Activated CD8-positive, alpha-beta memory T cell treated with anti-CD3 and anti-CD28 coated beads for 24 hours (primary cell): ENCODE measurements at places on chromosomes 6 and 20.

GRCh38 chr6:130761286-130761685 is 65.9 kb upstream of the SMLR1 start:
- DNase-seq = no peak

GRCh38 chr6:25202504-25202903 is 76.7 kb upstream of the CARMIL1 start:
- DNase-seq = no peak

GRCh38 chr6:148223424-148223842 is 119.2 kb upstream of the SASH1 start:
- DNase-seq = no peak

DNA sequence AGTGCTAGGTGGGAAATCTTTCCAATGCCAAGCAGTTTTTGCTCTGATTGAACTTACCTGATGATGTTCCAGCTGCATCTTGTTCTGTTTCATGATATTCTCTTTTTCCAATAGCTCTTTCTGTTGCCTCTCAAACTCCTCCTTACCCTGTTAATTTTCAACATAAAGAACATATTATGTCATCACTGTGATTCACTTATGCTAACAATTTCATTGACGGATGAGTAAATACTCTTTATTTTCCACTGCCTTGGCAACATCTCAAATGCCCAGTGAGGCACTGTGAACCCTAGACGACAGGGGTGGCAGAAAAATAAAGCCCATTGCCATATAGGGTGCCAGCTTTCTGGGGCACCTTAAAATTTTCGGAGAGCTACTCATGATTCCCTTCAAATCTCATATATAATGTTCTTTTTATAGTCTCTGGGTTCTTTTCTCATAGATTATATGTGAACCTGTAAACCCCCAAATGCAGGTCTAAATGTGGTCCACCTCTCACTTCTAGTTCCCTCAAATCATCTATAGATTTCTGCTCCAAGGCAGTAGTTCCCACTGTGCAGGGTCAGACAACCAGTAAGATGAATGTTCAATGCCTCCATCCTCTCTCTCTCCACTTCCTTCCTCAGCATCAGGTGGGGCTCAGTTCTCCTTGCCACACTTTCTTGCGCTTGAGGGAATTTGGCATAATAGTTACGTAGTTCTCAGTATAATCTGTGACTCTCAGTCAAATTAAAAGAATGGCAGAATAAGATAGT is 44.1 kb downstream of the NEDD9 start:
- DNase-seq = no peak

GRCh38 chr6:117168296-117169063 is 96.9 kb upstream of the VGLL2 start:
- DNase-seq = no peak

- DNase-seq = peak; percentile 91
Observed at GRCh38 chr6:26021350-26022131, 58.9 kb downstream of the TRIM38 start.

DNA sequence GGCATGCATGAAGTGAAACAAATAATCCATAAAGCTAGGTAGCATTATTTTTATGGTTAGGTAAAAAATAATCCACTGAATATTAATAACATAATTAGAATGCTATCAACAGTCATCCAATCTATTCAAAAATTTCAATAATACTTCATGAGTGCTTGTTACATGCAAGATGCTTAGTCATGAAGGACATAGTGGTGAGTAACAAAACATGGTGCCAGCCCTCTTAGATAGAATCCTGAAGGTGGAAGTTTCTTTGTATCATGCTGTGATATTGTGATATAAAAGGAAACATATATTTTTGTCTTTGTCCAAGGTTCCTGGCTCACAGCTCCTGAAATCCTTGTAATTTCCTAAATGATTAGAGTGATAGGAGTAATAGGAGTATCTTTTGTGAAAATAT is 14.9 kb downstream of the RCAN2 start:
- DNase-seq = no peak

DNA sequence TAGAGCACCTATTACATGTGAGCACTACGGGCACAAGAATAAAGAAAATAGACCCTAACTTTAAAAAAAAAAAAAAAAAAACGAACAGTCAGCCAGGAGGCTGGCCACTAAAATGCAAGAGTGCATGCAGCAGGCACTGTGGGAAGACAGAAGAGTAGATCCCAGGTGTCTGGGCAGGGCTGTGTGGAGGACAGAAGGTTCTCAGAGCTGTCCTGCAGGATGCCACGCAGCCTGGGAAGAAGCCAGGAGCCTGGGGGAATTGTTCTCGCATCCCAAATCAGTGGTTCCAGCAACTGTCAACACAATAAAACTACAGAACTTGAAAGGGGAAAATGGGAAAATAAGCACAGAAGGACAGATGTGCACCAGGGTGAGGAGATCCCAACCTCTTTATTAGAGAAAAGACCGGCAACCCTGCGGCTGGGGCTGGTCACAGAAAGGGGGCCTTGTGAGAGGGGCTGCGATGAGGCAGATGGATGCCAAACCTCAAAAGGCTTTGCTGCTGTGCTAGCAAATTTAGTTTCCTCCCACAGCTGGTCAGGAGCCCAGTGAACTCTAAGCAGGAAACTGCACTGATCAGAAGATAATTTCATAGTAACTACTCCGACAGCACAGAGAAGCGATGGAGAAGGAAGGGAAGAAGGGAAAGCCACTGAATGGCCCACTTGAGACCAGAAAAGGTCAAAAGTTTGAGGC is 30.9 kb downstream of the MAP3K5 start:
- no peak for DNase-seq

GRCh38 chr6:46749731-46750130 is 3.0 kb downstream of the ANKRD66 start:
- no peak for DNase-seq

DNA sequence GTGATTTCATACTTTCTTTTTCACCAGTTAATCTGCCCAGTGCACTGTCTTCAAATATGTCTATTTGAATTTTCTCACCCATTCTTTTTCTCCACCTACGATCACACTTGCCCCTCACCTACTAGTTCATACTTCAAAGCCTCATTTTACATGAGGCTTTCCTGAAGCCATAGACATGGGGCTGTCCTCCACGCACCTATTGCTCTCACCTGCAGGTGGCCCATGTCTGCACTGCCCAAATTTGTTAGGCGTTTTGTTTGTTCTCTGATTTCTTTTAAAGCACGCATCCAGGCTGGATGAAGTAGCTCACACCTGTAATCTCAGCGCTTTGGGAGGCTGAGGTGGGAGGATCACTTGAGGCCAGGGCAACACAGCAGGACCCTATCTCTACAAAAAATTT is 106.8 kb upstream of the RIPOR2 start:
- no peak for DNase-seq

DNA sequence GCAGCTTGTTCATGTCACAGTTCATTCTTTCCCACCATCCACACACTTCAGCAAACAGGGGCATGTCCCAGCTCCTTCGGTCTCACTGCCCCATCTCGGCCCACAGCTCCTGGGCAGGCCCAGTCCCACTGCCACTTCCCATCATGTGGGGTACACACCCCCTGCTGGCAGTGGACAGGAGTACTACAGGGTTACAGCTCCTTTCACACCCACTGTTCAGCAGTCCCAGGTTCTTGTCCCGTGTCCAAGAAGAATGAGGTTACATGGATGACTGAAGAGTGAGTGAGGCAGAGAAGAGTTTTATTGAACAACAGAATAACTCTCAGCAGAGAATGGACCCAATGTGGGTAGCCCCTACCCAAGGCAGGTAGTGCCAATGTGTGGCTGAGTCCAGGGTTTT is 77.8 kb upstream of the SMLR1 start:
- no peak for DNase-seq

GRCh38 chr6:166556863-166557322 is 29.6 kb downstream of the RAMACL start:
- no peak for DNase-seq

DNA sequence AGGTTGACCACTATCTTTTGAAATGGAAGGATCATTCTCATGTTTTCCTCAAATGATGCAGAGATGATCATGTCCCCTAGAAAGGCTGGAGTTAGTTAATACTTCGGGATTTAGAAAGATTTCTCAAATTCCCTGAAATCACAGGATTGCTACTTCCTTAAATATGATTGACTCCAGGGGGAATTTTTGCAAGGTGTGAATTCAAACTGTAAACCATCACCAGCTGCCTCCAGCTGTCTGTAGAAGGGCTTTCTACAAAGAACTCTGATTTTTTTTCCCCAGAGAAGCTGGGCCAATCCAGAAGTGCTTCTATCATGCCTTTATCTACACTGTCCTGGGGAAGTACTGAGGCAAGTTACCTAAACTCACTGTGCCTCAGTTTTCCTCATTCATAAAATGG is 114.5 kb downstream of the EDN1 start:
- DNase-seq = no peak

- DNase-seq = no peak
Observed at GRCh38 chr6:43246301-43247113, 3.2 kb downstream of the TTBK1 start.

DNA sequence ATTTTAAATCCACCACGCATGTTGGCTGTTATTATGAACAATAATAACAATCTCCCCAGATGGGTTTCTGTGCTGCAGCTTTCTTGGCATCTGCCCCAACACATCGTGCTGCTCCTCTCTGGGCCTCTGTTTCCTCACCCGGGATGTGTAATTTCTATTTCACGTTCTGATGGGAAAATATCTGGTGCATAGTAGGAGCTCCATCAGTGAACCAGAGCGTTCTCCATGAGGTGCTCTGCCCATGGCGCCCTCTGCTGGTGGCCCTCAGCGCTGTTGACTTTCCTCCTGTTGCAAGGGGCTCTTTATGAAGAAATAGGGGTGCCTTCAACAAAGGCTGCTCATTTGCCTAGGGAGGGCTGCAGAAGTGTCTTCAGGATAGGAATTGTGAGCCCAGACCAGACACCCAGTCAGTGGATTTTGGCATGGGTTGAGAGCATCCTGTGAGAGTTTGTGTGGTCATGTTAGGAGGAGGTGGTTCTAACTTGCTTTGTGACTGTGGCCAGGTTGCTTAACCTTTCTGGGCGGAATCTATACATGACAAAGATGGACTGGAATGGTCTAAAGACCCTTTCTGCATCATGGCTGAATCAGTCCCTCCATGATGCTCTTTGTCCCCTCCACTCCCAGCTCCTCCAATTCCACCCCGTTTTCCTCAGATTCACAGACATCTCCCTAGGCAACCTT is 8.1 kb downstream of the SCRT2 start:
- DNase-seq = peak; percentile 81

DNA sequence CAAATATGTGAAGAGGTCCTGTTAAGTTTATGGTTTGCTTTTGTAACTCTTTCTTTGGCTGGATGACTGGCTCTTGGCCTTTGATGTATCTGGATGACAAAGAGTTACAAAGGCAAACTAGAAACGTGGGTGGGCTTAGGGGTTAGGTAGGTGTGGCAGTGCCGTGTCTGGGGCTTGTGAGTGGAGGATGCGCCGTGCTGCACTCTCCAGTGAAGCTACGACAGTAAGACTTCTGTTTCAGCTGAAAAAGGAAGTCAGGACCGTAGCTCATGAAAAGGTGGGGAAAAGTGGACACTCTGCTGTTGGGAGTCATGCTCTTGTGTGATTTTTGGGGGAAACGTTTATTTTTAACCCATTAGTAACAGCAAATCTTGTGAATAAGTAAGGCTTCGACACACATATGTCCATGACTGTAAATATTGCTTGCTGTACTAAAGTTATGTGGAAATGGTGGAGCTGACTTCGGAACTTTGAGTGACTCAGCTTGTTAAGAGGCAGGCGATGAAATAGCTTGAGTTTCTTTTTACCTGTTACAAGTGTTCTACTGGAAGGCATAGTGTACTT is 45.6 kb downstream of the DUSP22 start:
- DNase-seq = no peak

DNA sequence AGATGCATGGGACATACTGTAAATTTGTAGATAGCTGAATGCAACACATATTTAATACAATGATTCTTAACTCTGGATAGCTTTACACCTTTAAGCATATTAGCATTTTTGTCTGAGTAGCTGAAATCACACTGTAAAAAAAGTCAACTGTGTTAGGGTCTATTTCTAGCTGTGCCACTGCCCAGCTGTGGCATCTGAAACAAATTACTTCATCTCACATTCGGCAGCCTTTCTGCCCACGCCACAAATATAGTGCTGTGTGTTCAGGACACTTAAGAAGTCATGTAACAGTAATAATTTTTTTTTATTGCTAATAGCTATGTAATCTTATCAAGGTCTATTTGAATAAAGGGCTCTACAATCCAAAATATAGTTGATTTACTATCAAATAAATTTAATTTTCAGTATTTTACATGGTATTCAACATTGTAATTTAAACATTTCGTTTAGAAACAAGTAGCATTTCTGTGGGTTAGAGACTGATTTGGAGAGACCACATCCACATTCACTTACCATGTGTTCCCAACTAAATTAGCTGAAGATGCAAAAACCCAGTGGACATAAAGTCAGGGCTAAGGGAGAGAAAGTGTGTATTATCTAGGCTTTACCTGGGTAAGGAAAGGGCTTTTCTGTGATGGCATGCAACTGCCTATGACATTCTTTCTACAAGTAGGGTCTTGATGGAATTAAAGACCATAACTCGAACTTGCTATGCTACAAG is 276.7 kb downstream of the PLCB1 start:
- DNase-seq = no peak

DNA sequence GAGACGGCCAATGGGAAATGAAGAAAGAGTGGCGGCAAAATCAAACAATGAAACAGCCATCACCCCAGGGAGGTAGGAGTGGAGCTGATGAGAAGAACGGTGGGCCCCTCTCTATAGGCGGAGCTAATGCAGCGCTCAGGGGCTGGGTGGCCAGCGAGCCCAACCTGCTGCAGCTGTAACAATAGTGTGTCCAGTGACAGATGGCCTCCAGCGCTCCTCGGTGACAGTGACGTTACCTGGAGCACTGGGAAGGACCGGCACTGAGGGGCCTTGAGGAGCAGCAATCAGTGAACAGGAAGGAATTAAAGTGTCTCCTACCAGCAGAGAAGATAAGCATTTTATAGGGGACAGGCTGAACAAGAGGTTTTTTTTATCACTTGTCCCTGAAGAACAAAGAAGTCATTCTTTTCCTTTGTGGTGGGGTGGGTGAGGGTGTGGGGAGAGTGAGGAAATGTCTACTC is 81.6 kb downstream of the FOXA2 start:
- DNase-seq = no peak

- DNase-seq = no peak
Observed at GRCh38 chr6:157427969-157428368, 47.0 kb downstream of the ZDHHC14 start.

- no peak for DNase-seq
Observed at GRCh38 chr6:8492536-8493133, 57.3 kb upstream of the SLC35B3 start.

DNA sequence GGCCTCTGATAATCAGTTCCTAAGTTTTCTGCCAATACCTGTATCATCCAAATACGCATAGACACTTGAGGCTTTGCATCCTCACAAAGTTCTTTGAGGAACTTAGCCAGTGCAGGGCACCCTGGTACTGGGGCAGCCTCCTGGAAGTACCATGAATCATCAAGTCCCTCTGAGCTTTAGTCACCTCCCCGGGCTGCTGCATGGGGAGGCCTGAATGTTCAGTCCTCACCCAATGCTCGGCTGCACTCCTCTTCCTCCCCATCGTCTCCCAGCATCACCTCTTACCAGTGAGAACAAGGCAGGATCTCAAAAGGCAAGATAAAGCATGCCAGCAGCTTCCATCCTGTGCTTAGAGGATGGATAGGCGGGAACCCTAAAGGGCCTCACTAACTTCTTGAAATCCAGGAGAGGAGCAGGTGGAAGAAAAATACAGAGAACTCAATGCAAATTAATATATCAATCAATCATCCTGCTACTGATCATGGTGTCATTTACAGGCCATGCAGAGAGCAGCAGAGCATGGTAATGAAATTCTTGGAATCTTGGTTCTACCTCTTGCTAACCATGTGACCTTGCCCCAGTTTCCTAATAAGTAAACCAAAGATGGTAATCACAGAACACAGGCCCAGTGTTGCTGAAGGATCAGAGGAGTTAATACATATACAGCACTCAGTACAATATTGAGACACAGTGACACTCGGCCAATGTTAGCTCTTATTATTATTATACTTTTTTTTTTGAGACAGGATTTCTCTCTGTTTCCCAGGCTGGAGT is 4.7 kb upstream of the CCN6 start:
- no peak for DNase-seq
